ENCODE measurements at places on chromosomes 16 and 17. TPM values are rescaled to one million over a fixed set of nuclear protein-coding genes. Genes with fewer than 3 reads are reported as not detected.

OR2C1 gene
- total RNA-seq: not detected

RASL10B gene
- 3.5 TPM for total RNA-seq

CACNG1 gene
- not detected for total RNA-seq

- H3K4me1 ChIP-seq: no peaks in the 10 kb centered on the region
- no peak for DNase-seq
- no peak overlapping the region for H3K27ac ChIP-seq
- no peak overlapping the region for H3K4me3 ChIP-seq
- no peaks in the 10 kb centered on the region for H3K27me3 ChIP-seq
- no peaks in the 10 kb centered on the region for H3K36me3 ChIP-seq
Measured at GRCh38 chr17:81390029-81390872, 5.0 kb upstream of the BAHCC1 start.

PIK3R5 gene
- total RNA-seq: 18.4 TPM

NF1 gene
- total RNA-seq: 93.9 TPM
